ENCODE measurements at places on chromosomes 4 and X. TPM values are rescaled to one million over a fixed set of nuclear protein-coding genes. Genes with fewer than 3 reads are reported as not detected.

DNA sequence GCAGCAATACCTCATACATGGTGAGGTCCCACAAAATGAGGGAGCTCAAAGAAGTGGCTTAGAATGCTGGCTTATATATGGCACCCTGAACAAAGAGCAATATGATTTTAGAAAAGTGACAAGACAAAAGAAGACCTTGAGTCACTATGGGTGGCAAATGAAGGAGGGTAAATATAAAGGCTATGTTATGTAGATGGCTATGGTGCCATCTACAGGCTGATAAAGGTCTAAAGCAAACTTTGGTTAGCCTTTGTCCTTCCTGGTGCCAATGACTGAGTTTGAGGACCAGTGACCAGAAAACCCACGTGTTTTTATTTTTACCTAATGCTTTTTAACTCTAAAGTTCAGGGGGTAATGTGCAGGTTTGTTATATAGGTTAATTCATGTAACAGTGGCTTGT is 151.8 kb downstream of the CCNG2 start:
- DNase-seq, result peak; percentile 43

The TMEM150C gene
- total RNA-seq, result 0.26 TPM

The BEX5 gene
- total RNA-seq, result not detected

DNA sequence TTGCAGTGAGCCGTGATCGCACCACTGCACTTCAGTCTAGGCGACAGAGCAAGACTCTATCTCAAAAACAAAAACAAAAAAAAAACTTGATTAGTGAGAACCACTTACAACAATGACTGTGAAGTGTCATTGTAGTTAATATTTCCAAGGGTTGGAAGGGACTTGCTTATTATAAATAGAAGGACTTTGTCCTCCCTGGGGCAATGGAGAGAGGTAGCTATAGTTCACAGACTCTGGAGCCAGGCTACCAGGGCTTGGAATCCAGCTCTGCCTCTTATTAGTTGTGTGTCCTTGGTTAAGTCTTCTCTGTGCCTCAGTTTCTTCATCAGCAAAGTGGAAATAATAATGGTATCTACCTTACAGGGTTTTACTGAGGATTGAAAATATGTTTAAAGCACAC is 51.6 kb downstream of the TMEM150C start:
- no peak for DNase-seq

GRCh38 chrX:136250191-136251040 is 784 bp downstream of the MAP7D3 start:
- DNase-seq, result no peak

GRCh38 chr4:94428884-94429283 is 22.9 kb upstream of the PDLIM5 start:
- DNase-seq, result no peak

- DNase-seq, result peak; percentile 70
Measured at GRCh38 chrX:136953867-136954787, 73.6 kb upstream of the RBMX start.

The KDR gene
- total RNA-seq, result 19.3 TPM

DNA sequence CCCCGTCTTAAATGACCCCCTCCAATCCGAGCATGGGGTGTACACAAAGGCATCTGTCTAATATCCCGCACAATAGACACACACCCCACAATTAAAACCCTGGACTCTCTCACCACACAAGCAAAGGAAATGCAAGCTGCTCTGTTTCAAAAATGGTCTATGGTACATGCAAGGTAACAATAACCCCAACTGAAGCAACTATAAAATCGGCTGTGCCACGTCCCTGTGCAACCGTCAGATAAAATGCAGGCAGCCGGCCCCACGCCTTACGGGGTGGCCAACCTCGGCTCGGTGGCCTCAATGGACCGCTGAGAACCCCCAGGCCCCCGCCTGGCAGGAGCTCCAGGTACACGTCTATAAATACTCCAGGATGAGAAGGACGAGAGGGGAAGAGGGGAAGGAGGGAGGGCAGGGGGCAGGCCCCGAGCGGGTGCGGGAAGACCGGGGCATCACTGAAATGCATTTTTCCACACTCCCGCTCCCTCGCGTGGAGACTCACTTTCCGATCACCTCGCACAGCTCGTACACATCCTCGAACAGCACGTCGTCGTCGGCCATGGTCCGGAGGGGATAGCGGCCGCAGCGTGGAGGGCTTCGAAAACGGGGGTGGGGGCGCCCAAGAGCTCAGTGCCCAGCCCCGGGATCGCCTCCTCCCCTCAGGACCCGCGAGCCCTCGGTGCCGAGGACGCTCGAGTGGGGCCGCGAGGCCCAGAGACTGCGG is 763 bp downstream of the CASK start:
- DNase-seq, result peak; percentile 21

The LRRC66 gene
- total RNA-seq, result 0.32 TPM

DNA sequence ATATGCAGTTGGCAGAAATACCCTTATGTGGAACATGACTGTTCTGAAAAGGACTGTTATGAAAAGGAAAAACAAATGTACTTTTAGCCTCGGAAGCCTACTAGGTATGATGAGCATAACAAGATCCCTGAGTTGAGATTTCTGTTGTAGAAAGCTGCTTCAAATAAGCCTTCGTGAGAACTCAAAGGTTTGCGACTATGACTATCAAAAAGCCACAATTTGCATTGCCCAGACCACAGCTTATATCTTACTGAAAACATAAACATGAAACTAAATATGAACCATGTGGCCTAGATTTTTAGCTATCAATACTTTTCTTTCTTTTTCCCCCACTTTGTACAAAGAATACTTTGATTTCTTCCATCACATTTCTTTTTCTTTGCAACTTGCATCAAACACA is 398.2 kb upstream of the LCORL start:
- no peak for DNase-seq

DNA sequence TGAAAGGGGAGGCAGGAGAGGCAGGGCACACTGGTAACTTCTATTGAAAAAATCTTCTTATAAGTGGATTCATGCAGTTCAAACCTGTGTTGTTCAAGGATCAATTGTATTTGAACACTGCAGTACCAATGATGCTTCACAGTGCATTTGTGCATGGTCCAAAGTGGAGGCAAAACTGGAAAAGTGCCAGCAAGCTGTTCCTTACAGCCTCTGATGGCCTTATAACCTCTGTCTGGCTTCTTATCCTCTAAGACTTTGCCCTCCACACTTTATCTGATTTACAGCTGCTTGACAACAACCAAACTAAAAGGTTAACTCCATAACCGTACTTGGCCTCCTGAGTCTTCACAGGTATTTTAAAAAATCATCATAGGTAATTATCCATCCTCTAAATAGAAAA is 40.4 kb downstream of the MAGEB17 start:
- no peak for DNase-seq

DNA sequence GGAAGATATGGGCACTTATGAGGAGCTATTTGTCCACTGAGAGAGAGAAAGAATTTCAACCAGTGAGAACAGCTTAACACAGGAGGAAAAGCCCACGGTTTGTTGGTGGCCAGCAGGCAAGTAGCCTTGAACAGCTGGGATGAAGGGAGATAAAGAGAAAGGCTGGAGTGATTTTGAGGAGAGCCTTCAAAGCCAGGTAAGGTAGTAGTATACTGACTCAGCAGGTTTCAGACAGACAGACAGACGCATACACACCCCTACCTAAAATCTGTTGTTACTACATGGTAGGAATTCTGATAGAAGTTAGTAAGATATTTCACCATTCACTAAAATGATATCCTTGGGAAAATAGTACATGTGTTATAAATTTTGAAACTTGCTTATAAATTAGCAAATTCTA is 60.5 kb downstream of the SEC24D start:
- DNase-seq, result no peak

The MFAP3L gene
- total RNA-seq, result 10.2 TPM

GRCh38 chr4:26029568-26030131 is 115.6 kb downstream of the SMIM20 start:
- no peak for DNase-seq

DNA sequence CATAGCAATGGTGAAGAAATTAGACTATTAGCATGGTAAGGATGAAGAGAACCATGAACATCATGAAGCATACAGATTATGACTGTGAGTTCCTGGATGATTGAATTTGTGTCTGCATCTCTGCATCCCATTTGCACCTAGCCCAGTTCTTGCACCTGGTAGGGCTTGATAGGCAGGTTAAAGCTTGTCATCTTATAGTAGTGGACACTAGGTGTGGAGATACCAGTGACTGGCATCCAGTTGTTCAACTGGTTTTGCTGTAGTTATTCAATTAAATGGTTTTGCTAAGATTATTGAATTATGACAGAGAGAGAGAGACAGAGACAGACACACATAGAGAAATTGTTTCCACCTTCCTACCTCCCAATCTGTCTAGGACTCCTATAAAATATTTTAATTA is 5.0 kb downstream of the ADH7 start:
- no peak for DNase-seq

The SLC49A3 gene
- not detected for total RNA-seq

The GPR173 gene
- total RNA-seq, result 4.1 TPM

GRCh38 chrX:107628662-107629539 is 591 bp downstream of the PRPS1 start:
- DNase-seq, result peak; percentile 12

DNA sequence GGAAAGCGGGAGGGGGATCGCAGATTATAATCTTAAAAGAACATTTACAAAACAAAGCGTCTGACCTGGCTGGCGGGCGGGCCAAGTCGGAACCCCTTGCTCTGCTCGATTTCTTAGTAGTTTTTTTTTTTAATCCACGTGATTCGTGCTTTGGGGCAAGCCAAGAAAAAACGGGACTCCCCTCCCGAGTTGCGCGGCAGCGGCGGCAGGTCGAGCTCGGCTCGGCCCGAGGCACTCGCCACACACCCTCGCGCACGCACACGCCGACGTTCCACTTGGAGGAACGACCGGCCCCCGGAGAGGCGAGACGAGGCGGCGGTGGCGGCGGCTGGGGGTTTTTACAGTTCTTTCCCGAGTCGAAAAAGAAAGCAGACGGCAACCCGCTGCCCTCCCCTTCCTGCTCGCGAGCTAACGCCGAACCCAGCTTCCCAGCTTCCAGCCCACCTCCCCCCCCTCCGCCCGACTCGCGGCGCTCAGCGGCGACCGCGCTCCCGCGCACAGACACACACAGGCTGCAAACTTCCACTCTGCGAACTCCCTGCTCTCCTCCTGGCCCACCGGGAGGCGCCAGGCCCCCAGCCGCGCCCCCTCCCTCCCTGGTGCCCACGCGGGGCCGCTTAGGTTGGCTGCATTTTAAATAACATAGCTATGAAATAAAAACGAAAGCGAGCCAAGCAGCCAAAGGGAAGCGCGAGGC is 1.2 kb downstream of the BCOR start:
- DNase-seq, result peak; percentile 35

GRCh38 chr4:11313157-11313943 is 115.3 kb downstream of the HS3ST1 start:
- no peak for DNase-seq

- DNase-seq, result no peak
Measured at GRCh38 chrX:132730266-132730665, 228.2 kb downstream of the HS6ST2 start.

DNA sequence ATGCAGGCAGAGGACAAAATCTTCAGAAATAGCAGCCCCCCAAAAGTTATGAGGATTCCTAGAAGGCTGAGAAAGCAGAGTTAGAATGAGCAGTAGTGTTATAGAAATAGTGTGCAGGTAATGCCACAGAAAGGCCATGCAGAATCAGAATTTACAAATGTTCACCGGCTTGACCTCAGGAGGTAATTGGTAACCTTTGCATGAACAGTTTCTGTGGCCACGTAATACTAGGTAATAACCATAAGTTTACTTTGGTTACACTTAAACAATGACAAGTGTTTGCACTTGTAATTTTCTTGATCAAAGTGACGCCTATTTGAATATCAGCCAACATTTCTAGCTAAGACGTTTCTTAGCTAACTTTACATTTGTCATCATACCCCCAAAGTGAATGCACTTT is 393.6 kb downstream of the GPAT3 start:
- DNase-seq, result no peak

DNA sequence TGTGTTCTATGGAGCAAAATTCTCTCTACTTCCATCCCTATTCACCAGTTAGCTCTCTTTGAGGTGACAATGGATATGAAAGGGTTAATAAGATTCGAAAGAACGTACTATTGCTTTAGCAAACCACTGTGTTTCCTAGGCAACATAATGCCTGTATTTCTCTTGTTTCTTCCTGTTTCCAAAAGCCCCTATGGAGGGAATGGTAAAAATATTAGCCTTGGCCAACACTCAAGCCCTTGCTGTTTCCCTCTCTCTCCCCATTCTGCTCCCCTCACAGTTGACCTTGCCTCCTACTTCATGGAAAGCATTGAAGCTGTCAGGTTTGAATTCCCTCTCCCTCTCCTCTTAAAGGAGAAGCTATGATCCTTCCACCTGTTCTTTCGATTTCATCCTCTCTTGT is 9.6 kb upstream of the PGRMC1 start:
- no peak for DNase-seq

- DNase-seq, result peak; percentile 25
Measured at GRCh38 chr4:85970535-85970934, 389.3 kb downstream of the MAPK10 start.

GRCh38 chr4:139589336-139590018 is 33.5 kb upstream of the SETD7 start:
- DNase-seq, result no peak

GRCh38 chrX:48569958-48570357 is 4.3 kb upstream of the RBM3 start:
- peak; percentile 47 for DNase-seq

DNA sequence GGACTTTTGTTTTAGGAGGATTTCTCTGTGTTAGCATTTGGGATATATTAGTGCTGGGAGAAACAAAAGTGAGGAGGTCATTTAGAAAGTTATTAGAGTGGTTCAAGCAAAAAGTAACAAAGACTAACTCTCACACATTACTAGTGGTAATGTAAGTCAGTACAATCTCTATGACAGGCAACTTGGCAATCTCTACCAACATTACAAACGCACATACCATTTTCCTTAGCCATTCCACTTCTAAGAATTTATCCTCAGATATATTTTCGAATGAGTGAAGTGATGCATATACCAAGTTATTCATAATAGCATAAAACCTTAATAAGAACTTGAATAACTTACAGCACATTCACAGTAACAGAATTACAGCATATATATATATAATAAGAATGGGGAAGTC is 146.2 kb downstream of the PRSS12 start:
- DNase-seq, result no peak

GRCh38 chr4:188408244-188409030 is 269.2 kb downstream of the TRIML1 start:
- DNase-seq, result no peak

The TKTL1 gene
- total RNA-seq, result not detected

- DNase-seq, result no peak
Measured at GRCh38 chr4:180350901-180351300, 1892.3 kb upstream of the TENM3 start.

GRCh38 chr4:46839128-46839527 is 69.9 kb downstream of the COX7B2 start:
- DNase-seq, result no peak

The MAGEB1 gene
- not detected for total RNA-seq

GRCh38 chr4:51907006-51907669 is 64.2 kb downstream of the DCUN1D4 start:
- no peak for DNase-seq

DNA sequence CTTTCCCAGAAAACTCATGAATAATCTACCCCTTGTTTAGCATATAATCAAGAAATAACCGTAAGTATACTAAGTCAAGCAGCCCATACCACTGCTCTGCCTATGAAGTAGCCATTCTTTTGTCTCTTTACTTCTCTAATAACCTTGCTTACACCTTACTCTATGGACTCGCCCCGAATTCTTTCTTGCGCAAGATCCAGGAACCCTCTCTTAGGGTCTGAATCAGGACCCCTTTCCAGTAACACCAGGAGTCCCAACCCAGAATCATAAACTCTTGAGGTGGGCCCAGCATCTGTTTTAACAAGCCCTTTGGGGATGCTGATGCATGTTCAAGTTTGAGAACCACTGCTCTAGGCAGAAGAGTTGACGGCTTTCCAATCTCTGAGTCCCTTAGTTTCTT is 119.6 kb downstream of the BEND2 start:
- no peak for DNase-seq

- no peak for DNase-seq
Measured at GRCh38 chrX:88604433-88605221, 142.4 kb upstream of the CPXCR1 start.

Data from LHCN-M2 (cell line).